ENCODE measurements at places on chromosomes 2 and 18.

DNA sequence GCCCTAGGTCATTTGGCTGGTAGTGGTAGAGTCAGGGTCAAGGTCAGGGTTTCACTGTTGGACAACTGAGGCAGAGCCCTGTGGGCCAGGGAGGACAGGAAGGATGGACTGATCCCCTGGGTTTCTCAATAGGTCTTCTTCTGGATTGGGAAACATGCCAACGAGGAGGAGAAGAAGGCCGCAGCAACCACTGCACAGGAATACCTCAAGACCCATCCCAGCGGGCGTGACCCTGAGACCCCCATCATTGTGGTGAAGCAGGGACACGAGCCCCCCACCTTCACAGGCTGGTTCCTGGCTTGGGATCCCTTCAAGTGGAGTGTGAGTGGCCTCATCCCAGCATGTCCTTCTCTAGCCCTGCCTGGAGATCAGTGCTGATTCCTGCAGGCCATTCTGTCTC lies 18.1 kb downstream of the VIL1 start:
- no peak for DNase-seq

- no peak for DNase-seq
These were observed 39.1 kb upstream of the DNMT3A start for GRCh38 chr2:25380586-25381375.

- DNase-seq, result no peak
These were observed 107.5 kb downstream of the GULP1 start for GRCh38 chr2:188399159-188399558.

GRCh38 chr2:240786871-240787311 lies 33.1 kb downstream of the KIF1A start:
- no peak for DNase-seq

- DNase-seq, result no peak
These were observed 528.6 kb upstream of the CDH2 start for GRCh38 chr18:28705482-28705881.

- peak; percentile 42 for DNase-seq
These were observed 194.1 kb downstream of the CLIP4 start for GRCh38 chr2:29309090-29310029.

GRCh38 chr2:182792441-182792840 lies 74.0 kb downstream of the FRZB start:
- DNase-seq, result no peak

DNA sequence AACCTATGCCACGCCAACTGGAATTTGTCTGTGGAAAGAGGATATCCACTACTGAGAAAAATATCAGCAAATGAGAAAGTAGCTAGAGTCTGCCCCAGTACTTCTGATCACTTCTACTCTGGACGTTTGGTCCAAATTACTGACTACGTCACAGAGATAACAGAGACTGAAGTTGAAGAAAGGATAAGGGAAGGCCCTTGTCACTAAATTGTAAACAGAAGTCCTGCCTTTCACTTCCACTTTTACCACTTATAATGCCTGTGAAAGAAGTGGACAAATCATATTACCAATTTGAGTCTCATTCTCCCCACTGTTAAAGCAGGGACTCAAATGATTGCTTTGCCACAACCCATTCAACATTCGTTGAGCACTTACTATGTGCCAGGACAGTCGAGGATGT lies 173.9 kb upstream of the ERBB4 start:
- no peak for DNase-seq

Measured in CD4-positive, alpha-beta T cell treated with Interleukin-4 for 1 hour (primary cell).